A549 (cell line): ENCODE measurements at places on chromosomes 16 and 17. TPM values are rescaled to one million over a fixed set of nuclear protein-coding genes. Genes with fewer than 3 reads are reported as not detected.

The CNOT1 gene
- 116 to 128 TPM (median 119 TPM) in 3 replicates for polyA plus RNA-seq

GRCh38 chr16:9518051-9518450 is 426.6 kb downstream of the HAPSTR1 start:
- no peak for DNase-seq

The CTRL gene
- polyA plus RNA-seq: 3.6 to 4.4 TPM (median 3.9 TPM) in 3 replicates

DNA sequence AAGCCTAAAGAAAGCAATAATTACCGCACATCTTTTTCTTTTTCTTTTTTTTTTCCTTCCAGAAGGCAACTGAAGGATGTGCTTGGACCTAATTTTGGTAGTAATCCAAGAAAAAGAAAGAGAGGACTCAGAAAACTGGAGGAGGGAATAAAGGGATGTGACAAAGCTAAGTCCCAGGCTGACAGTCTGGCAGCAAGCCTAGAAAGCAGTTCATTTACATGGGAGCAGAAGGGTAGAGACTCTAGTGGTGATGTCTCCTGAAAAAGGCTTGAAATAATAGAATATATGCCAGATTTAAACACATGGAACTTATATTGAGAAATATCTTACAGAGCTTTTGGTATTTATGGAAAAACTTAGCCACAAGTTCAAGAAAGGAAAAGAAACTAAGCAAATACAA is 101.0 kb upstream of the SHISA6 start:
- no peak for DNase-seq

The KRT23 gene
- polyA plus RNA-seq: not detected in 3 replicates

The NHLRC4 gene
- polyA plus RNA-seq: 0.07 to 0.09 TPM (median 0.08 TPM) in 3 replicates

- DNase-seq: no peak
Measured at GRCh38 chr17:20092261-20092867, 83.2 kb downstream of the SPECC1 start.

The KRTAP4-9 gene
- polyA plus RNA-seq: not detected in 3 replicates

DNA sequence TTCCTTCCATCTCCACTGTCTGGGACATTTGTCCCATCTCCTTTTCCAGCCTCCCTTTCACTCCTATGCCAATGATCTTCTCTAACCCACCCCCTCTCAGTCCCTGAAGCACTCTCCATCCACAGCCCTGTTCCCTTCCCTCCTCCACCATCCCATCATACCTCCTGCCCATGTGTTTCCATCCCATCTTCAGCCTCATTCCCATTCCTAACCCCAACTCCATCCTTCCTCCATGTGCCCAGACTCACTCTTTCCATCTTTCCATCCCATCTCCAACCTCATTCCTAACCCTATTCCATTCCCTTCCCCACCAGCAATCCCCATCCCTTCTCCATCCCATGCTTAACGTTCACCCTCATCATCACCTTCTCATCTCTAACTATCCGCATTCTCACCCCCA is 4.3 kb downstream of the IL27 start:
- DNase-seq: no peak

The MMP15 gene
- 9.8 to 11.2 TPM (median 10.3 TPM) in 3 replicates for polyA plus RNA-seq

GRCh38 chr16:88505405-88506082 is 52.5 kb downstream of the ZFPM1 start:
- peak; percentile 69 for DNase-seq

DNA sequence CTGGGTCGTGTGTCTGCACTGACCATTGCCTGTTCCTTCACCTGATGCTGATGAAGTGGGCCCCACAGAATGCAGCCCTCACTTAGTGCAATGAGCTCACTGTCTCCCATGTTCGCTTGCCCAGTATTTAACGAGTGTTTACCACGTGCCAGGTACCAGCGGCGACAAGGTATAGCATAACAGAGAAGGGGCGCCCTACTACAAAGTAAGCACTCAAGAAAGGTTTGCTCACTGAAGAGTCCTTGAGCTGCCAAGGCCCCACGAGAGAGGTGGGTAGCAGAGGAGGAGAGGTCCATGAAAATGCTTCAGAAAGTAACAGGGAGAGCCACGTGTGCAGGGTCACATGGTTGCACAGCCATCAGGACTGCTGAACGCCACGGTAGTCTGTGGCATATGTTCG is 230.0 kb downstream of the NTN1 start:
- no peak for DNase-seq

DNA sequence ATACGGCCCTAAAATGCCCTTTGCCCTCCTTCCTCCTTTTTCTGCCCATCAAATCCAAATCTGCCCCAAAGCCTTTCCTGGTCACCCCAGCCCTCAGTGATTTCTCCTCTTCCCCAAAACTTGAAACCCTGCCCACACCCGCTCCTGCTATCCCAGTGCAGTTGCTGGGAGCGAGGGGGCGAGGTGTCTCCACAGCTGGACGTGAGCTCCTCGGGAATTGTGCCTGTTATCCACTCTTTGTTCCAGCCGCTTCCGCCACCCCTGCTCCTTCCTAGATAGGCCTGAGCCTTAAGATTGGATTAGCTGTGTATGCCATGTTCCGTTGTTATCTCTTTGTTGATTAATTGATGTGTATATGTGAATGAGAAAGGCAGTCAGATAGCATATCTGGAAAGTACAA is 2.6 kb upstream of the KRT35 start:
- no peak for DNase-seq

The AGRP gene
- polyA plus RNA-seq: not detected in 3 replicates

- DNase-seq: no peak
Measured at GRCh38 chr16:29231244-29231643, 175.3 kb downstream of the NPIPB11 start.

- DNase-seq: no peak
Measured at GRCh38 chr17:66976781-66977201, 12.3 kb downstream of the CACNG4 start.
